Activated B cell treated with CpG ODN at 0.5 μM for 24 hours (primary cell): ENCODE measurements at places on chromosomes 12 and 14. TPM values are rescaled to one million over a fixed set of nuclear protein-coding genes. Genes with fewer than 3 reads are reported as not detected.

HELB gene
- 4.7 and 7.2 TPM in 2 replicates for total RNA-seq

CORO1C gene
- 68.3 and 69.4 TPM in 2 replicates for total RNA-seq

NRIP2 gene
- not detected in 2 replicates for total RNA-seq

KRT83 gene
- not detected in 2 replicates for total RNA-seq

KLRC1 gene
- not detected in 2 replicates for total RNA-seq

CFL2 gene
- 19.1 and 20.8 TPM in 2 replicates for total RNA-seq

DNA sequence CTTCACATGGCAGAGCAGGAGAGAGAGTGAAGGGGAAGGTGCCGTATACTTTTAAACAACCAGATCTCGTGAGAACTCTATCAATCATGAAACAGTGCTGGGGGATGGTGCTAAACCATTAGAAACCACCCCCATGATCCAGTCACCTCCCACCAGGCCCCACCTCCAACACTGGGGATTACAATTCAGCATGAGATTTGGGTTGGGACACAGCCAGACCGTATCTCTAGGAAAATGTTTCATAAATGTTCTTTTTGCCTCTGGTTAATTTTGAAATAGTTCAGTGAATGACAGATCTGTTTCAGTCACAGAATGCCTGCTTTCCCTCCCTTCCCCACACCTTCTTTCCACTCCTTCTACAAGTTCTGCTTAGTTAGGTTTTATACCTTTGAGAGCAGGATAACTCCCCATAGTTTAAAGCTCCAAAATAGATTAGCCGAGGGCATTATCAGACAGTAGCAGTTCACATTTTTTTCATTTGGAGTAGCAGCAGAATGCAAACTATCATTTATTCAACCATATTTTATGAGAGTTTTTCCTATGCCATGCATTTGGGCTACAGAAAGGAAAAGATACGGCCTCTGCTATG, 27.1 kb downstream of the PELI2 start:
- no peak overlapping the region for H3K4me3 ChIP-seq
- no peak overlapping the region for H3K27ac ChIP-seq
- no peaks in the 10 kb centered on the region for H3K36me3 ChIP-seq
- H3K27me3 ChIP-seq = no peaks in the 10 kb centered on the region
- no peak for DNase-seq

DNA sequence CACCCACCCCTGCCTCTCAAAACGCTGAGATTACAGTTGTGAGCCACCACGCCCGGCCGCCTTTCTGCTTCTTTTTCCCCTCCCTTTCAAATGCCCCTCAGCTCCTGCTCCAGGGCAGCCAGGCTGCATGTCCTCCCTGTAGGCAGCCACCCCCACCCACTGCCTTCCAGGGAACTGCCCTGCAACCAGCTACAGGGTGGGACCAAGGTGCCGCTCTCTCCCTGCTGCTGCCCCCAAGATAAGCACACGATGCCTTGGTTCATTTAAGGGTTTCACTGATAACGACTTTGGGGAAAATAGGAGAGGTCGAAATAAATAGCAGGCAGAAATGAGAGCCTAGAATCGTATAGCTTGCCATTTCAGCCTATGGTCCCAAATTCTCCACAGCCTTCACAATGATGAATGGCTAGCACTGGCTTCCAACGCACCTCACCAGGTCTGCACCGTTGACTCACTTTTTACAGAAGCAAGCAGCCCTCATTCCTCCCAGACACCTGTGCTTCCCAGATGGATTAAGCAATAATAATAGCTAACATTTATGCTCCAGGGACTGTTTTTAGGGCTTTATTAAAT, 40.7 kb downstream of the ATG14 start:
- no peaks in the 10 kb centered on the region for H3K27me3 ChIP-seq
- no peak for DNase-seq
- peaks cover 10% of the 10 kb centered on the region for H3K4me1 ChIP-seq
- peaks cover 72% of the 10 kb centered on the region for H3K36me3 ChIP-seq

DNA sequence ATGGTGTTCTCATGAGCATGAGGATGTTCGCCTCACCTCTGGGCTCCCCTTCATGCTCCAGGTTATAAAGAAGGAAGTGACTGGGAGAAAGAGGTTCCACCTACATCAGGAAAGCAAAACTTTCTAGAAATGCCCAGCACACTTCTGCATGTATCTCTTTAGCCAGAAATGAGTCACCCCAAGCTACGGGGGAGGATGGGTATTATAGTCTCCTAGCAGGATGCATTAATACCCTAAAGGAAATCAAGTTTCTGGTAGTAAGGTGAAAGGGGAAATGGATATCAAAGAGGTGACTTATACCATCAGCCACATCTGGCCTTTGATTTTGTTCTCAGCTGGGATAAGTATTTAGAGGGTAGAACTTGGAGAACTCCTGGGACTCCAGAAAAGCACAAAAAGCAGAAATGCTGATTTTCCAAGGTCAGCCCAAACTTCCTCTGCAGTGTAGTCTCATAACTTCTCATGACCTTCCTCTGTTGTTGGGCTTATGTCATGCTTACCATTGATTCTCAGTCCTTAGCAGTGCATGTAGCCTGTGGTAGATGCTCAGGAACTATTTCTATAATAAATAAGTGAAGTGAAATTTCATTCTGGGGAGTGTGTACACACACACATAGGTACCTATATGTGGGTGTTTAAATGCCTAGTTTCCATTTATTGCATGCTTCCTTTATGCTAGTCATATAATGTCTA, 209.4 kb upstream of the CRY1 start:
- no peak for DNase-seq
- no peak overlapping the region for H3K27ac ChIP-seq
- H3K36me3 ChIP-seq = no peaks in the 10 kb centered on the region
- no peak overlapping the region for H3K4me3 ChIP-seq

GRCh38 chr12:1607940-1608712, 13.7 kb upstream of the FBXL14 start:
- H3K27me3 ChIP-seq = no peaks in the 10 kb centered on the region
- no peaks in the 10 kb centered on the region for H3K36me3 ChIP-seq
- no peak overlapping the region for H3K4me3 ChIP-seq
- no peak for DNase-seq

GRCh38 chr12:100083308-100083707, 59.4 kb downstream of the BLTP3B start:
- H3K4me1 ChIP-seq = no peaks in the 10 kb centered on the region
- H3K4me3 ChIP-seq = no peak overlapping the region
- H3K36me3 ChIP-seq = peaks cover 77% of the 10 kb centered on the region
- H3K27ac ChIP-seq = no peak overlapping the region

DNA sequence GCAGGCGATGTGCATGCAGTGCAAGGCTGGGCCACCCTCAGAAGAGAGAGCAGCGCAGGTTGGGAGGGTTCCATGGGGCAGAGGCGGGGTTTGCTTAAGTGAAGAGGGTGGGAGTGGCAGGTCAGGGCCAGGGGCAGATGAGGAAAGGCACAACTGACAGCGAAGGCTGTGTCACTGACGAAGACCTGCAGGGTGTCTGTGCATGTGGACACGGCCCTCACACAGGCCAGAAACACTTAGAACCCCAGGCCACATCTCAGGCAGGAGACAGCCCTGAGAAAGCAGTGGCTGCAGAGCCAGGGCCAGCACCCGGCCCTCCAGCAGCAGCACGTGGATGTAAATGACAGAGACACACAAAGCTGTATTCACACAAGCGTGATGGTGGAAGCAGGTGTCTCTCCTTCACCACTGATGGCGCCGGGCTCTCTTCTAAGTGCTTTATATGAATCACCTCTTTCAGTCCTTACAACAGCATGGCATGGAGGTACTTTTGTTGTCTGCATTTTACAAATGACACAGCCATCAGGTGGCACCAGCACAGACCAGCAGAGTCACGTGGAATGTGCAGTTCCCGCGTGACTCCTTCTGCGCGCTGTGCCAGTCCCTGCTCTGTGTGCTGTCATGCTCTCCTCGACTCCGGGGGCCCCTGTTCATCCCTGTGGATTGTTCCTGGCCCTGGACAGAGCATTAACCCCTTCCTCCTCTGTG, 54.6 kb downstream of the TSPAN11 start:
- no peaks in the 10 kb centered on the region for H3K27me3 ChIP-seq
- H3K4me3 ChIP-seq = no peak overlapping the region
- H3K36me3 ChIP-seq = no peaks in the 10 kb centered on the region

GRCh38 chr12:100672075-100672592, 98.7 kb downstream of the GAS2L3 start:
- H3K27ac ChIP-seq = no peak overlapping the region
- DNase-seq = no peak
- no peaks in the 10 kb centered on the region for H3K4me1 ChIP-seq
- no peaks in the 10 kb centered on the region for H3K27me3 ChIP-seq

DNA sequence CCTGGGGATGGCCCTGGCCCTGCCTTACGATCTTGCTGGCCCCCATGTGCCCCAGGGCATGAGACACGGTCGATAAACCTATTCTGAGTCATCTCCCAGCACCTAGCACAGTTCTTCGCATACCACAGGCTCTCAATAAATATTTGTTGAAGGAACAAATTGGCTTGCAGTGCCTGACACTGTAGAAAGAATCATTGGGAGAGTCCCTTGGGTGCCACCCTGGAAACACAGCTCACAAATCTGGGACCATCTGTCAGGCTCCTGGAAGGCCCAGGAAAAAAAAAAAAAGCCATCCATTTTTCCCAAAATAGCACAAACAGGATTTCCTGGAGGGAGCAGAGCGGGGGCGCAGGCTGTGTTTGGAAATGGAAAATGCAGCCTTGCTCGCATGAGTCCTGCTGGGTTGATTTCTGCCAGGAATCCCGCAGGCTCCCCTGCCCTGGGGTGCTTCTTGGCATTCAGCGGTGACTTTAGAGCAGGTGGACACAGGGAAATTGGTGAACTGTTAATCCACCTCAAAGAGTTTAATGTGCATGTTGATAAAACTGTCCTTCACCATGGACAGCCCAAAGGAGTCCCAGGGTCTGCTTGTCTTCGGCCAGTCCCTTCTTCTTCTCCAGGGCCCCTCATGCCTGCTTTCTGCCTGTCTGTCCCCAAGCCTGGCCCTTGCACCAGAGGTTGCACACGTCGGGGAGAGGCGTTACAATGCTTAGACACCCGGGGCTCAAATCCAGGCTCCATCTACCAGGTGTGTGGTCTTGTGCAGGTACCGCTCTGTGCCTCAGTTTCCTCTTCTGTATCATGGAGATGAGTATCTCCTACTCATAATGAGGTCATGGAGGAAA, 106.1 kb upstream of the RFLNA start:
- H3K27ac ChIP-seq = no peak overlapping the region
- no peaks in the 10 kb centered on the region for H3K27me3 ChIP-seq
- H3K36me3 ChIP-seq = no peaks in the 10 kb centered on the region
- no peak overlapping the region for H3K4me3 ChIP-seq

DNA sequence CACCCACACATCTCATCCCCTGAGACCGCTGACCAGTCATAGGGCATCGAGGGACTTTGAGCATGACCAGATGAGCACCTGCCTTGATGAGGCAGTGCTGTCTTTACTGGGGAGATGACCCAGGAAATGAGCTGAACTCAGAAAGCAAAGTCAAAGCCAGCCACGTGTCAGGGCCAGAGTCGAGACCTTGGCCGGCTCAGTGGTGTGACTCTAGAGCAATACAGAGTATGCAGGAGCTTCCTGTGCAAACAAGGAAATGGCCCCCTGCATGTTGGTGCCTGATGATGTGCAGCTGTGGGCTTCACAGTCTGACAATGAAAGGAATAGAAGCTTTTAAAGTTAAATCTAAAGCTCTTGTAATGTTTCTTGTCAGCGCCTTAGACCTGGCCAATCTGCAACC, 332.9 kb downstream of the PCNX1 start:
- H3K27ac ChIP-seq = no peak overlapping the region
- DNase-seq = no peak
- no peaks in the 10 kb centered on the region for H3K27me3 ChIP-seq

GRCh38 chr12:110111476-110112334, 12.5 kb upstream of the IFT81 start:
- H3K36me3 ChIP-seq = no peaks in the 10 kb centered on the region
- H3K27me3 ChIP-seq = no peaks in the 10 kb centered on the region
- no peak for DNase-seq
- no peak overlapping the region for H3K4me3 ChIP-seq
- no peak overlapping the region for H3K27ac ChIP-seq
- H3K4me1 ChIP-seq = peaks cover 12% of the 10 kb centered on the region

DNA sequence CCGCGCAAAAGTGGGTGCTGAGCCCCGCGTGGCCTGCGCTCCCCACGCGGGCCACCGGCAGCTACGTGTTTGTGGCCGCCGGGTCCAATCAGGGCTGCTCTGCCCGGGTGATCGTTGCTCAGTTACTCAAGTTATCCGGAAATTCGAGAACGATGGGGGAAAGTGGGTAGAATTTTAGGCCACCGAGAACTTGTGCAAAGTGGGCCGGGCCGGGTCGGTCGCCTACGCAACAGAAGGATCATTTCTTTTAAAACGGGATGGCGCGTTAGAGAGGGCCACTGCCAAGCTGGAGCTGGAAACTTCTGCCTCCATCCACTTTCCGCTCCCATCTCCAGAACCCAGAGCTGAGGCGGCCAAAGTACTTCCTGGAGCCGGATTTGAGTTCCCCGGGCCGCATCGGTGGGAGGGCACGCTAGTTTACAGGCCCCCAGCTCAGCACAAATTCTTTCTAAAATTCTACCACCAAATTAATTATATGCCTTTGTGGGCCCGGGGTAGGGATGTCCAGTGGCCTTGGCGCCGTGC, 3.5 kb downstream of the RFX4 start:
- H3K36me3 ChIP-seq = no peaks in the 10 kb centered on the region
- peaks cover 17% of the 10 kb centered on the region for H3K4me1 ChIP-seq
- H3K27me3 ChIP-seq = peaks cover 74% of the 10 kb centered on the region
- H3K27ac ChIP-seq = no peak overlapping the region

DNA sequence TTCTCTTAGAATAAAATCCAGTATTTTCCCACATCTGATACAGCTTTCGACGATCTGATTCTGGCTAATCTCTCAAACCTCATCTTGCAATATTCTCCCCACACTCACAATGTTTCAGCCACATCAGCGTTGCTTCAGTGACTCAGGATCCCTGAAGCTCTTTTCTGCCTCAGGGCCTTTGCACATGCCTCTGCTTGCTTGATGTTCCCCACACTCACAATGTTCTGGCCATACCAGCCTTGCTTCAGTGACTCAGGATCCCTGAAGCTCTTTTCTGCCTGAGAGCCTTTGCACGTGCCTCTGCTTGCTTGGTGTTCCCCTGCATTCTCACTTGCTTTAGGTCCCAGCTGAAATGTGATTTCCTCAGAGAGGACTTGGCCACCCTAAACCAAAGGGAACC, 2.6 kb downstream of the C12orf42 start:
- H3K27ac ChIP-seq = no peak overlapping the region
- H3K36me3 ChIP-seq = no peaks in the 10 kb centered on the region
- no peak overlapping the region for H3K4me3 ChIP-seq
- H3K4me1 ChIP-seq = peaks cover 23% of the 10 kb centered on the region

GRCh38 chr12:107080299-107080698, 13.1 kb downstream of the CRY1 start:
- no peak overlapping the region for H3K4me3 ChIP-seq
- DNase-seq = no peak
- H3K4me1 ChIP-seq = no peaks in the 10 kb centered on the region
- no peaks in the 10 kb centered on the region for H3K36me3 ChIP-seq

- no peak for DNase-seq
- H3K27me3 ChIP-seq = no peaks in the 10 kb centered on the region
- no peaks in the 10 kb centered on the region for H3K36me3 ChIP-seq
Measured at GRCh38 chr14:43307836-43308235, 1199.2 kb downstream of the FSCB start.

DNA sequence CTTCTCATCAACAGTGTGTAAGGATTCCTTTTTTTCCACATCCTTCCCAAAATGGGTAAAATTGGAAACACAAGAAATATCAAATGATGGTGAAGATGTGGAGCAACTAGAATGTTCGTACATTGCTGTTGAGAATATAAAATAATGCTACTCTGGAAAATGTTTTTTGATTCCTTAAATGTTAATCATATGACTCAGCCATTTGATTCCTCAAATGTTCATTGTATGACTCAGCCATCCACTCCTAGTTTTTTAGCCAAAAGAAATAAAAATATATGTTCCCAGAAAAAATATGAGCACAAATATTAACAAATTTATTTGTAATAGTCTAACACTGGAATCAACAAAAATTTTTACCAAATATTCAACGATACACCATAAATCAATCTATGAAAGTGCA, 1108.6 kb downstream of the LRFN5 start:
- no peaks in the 10 kb centered on the region for H3K4me1 ChIP-seq
- H3K4me3 ChIP-seq = no peak overlapping the region
- no peaks in the 10 kb centered on the region for H3K27me3 ChIP-seq
